ENCODE measurements at places on chromosomes 6 and 20.

DNA sequence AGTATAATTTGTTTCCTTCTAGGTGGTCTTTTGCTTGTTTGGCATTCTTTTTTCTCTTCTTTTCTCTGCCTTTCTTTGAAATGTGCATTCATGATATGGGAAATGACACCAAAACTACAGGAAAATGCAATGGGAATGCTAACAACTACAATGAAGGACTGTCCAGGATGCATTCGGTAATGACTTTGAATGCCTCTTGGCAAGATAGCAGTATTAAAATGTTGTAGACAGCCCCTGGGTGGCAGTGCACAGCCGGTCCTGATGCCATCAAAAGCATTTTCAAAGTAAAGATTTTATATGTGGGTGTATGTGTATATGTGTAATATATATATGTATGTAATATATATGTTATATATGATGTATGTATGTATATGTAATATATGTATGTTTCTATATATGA, 218.8 kb upstream of the MMS22L start:
- no peak for DNase-seq

DNA sequence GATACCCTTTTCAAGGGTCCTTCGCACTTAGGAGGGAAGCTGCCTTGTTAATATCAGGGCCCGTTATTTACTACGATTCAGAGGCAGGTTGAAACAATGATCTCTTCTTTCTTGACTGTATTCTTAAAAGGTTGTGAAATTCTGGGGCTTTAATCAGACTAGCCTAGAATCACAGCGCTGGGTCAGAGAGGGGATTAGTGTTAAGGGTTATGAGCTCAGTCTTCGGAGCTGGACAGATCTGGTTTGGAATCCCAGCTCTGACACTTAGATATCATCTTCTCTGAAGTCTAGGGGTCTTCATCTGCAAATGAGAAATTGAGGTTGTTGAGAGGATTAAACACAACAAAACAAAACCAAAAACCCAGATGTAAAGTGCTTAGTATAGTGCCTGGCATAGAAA, 77.4 kb downstream of the CD83 start:
- no peak for DNase-seq

DNA sequence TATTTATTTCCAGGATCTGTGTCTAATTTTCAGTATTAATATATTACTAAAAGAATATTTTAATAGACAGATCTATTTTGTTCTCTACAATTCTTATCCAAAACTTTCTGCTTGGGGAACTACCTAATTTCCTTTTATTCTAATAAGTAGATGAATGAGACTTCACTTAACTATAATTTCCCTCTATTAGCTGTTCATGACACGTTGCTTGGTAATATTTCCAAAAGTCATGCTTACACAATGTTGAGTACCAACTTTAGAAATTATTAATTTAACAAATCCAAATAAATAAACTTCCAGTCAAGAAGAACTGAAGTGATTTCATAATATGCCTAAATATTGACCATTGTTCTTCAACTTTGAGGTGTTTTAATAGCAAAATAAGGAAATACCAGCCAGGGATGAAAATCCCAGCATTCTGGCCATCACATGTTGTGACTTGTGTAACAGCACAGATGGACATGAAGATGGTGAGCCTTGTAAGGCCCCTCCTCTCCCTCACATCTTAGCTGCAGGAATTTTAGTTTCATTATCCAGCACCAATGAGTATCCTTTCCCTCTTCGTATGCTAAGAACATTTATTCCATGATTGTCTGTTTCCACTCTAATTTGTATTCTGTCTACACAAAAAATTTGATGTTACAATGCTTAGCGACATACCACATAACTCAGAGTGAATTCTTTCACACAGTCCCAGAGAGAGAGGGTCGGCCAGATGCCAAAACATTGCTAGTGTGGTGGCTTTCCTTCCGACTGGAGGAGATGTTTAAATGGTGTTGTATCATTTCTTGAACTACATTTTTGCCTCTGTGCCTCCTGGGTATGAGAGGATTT, 137.5 kb downstream of the FOXA2 start:
- no peak for DNase-seq

DNA sequence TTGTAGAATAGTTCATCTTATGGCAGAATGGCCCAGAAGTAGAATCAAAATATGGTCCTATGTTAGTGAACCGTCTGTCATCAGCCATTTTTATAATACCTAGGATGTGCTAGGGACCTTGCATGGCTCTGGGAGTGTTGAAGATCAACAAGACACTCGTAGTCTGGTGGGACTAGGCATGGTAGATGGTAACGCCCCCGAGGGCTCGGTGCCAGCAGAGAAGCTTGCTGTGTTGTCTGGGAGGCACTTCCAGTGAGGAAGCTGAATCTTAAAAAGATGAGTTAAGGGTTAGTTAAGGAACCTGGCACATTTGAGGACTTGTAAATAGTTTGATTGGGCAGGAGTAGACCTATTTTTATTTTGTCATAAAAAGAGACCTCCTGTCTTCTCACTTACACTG, 82.4 kb downstream of the MAP3K4 start:
- no peak for DNase-seq

DNA sequence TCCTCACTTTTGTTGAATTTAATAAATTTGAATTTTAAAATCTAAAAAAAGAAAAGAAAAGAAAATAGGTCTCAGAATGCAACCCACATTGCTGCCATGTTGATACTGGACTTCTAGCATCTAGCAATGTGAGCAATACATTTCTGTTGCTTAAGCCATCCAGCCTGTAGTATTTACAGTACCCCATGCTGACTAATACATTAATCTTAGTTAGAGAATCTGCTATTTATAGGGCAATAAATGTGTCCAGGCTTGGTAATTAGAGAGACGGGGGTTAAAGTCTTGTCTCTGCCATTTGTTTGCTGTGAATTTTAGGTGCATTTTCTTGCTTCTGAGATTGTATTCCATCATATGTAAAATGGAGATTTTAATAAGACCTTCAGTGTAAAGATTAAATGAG, 471.3 kb downstream of the DHX35 start:
- no peak for DNase-seq

- DNase-seq: no peak
Measured at GRCh38 chr20:32993496-32994050, 10.7 kb downstream of the SUN5 start.

- DNase-seq: no peak
Measured at GRCh38 chr20:48319943-48320584, 507.7 kb downstream of the PREX1 start.

- DNase-seq: peak; percentile 73
Measured at GRCh38 chr20:50635676-50636600, 55.4 kb downstream of the RIPOR3 start.

- no peak for DNase-seq
Measured at GRCh38 chr20:15379681-15380296, 1042.4 kb upstream of the FLRT3 start.

DNA sequence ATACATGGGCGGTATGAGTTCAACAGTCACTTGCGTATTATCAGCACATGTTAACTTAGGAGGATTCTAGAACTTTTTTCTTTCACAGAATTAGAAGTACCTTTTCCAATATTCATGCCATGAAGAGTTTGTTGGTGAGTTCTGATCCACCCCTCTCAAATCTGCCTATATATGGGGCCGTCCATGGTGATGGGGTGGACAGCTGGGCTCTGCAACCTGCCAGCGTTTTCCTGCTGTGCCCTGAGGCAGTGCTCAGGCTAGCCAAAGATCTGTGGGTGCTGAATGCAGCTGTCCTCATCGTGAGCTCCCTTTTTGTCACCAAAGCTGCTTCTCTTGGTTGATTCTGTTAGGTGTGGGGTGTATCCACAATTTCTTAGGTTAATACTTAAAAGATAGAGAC, 88.7 kb downstream of the THBS2 start:
- no peak for DNase-seq
